Urinary bladder (tissue), 4 donors: ENCODE measurements at places on chromosomes 5 and 9. TPM values are rescaled to one million over a fixed set of nuclear protein-coding genes. Genes with fewer than 3 reads are reported as not detected.

ANXA1 gene
- 353 TPM for total RNA-seq

GFI1B gene
- 0.26 TPM for total RNA-seq

GRCh38 chr5:78905084-78905938, 79.8 kb downstream of the ARSB start:
- no peak for DNase-seq

- peak; percentile 78 for DNase-seq
Observed at GRCh38 chr9:121286973-121287741, 19.2 kb downstream of the GSN start.

- no peak for DNase-seq
Observed at GRCh38 chr9:124778575-124779367, 1.8 kb downstream of the OLFML2A start.

DNA sequence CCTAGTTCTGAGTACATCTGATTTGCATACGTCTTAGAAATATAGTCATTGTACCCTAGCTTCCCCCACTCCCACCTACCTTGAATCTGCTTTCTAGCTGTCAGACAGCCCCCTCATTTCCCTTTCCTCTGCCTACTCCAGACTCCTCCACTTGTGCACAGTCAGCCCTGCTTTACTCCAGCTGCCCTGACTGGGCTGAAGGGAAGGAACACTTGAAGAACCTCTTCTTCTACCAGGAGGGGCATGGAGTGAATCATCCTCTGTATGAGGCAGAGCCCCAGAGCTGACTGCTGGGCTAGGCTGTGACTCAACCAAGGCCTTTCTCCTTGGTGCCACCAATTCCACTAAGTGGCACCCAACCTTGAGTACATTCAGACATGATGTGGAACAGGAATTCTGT, 18.1 kb upstream of the ZFR start:
- DNase-seq: no peak

- DNase-seq: no peak
Observed at GRCh38 chr9:97735070-97735600, 38.0 kb upstream of the XPA start.
